ENCODE measurements at places on chromosomes 13 and 19.

DNA sequence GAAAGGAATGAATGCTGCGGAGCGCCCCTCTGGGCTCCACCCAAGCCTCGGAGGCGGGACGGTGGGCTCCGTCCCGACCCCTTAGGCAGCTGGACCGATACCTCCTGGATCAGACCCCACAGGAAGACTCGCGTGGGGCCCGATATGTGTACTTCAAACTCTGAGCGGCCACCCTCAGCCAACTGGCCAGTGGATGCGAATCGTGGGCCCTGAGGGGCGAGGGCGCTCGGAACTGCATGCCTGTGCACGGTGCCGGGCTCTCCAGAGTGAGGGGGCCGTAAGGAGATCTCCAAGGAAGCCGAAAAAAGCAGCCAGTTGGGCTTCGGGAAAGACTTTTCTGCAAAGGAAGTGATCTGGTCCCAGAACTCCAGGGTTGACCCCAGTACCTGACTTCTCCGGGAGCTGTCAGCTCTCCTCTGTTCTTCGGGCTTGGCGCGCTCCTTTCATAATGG is 8.6 kb downstream of the PDX1 start:
- DNase-seq: no peak

- DNase-seq: no peak
Measured at GRCh38 chr13:70784207-70784989, 676.1 kb upstream of the KLHL1 start.

DNA sequence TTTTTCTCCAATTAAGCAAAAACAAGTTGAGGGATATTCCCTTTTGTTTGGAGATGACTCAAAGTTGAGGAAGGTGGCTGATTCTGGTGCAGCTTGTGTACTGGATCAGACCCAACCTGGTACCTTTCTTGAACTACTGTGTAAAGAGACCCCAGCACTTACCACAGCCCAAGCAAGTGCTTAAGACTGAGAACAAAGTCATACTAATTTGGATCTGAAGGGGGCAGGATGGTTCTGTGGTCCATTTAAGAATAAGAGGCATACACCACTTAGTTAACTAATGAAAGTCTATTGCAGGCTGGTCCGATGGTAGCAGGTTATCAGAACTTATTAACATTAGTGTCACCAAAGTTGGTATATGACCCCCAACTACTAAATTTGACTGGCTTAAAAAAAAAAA is 6.3 kb downstream of the THSD1 start:
- DNase-seq: no peak

DNA sequence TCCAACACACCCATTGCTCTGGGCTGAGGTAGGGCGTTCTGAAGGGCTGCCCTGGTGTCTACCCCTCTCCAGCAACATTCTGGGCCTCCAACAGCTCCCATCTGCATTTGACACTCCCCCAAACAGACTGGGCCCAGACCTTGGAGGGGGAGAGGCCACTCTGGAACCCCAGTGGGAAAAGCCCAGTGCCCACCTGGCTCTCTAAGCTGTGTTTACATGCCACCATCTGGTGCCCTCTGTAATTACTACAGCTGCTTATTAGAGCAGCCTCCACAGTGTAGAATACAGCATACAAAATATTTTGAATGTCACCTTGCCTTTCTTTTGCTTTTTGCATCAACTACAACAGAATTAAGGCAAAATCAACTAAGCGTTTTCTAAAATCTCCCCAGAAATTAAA is 35.8 kb upstream of the TM9SF2 start:
- no peak for DNase-seq

DNA sequence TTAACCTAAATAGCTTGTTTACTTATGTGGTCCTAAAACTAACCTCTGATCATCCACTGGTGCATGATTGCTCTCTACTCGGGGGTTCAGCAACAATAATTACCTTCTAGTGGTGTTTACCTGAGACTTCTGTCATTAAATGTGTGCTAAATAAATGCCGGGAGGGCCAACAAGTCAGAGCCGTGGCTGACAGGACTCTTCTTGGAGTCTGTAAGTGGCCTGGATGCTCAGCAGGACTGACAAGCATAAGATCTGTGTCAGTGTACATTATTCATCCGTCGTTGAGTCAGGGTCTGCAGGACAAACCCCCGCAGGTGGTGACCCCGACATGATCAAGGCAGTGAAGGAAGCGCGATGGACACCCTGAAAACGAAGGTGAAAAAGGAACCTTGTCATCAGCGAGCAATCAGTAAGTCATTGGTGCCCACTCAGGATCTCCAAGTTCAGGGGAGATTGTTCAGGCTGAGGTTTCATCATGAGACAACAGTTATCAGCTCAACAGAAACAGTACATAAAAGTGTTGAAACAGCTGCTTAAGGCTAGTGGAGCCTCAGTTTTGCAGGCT is 1466.9 kb downstream of the UQCRFS1 start:
- DNase-seq: no peak
